ENCODE measurements at places on chromosomes 13 and 19. TPM values are rescaled to one million over a fixed set of nuclear protein-coding genes. Genes with fewer than 3 reads are reported as not detected.

Gene PROZ
- not detected for total RNA-seq

Gene FAM216B
- total RNA-seq = not detected

Gene CLIP3
- 1.0 TPM for total RNA-seq

Gene ANKLE1
- total RNA-seq = 0.76 TPM

Gene SHISA2
- 7.2 TPM for total RNA-seq

Gene PSG3
- not detected for total RNA-seq

Gene ZNF570
- total RNA-seq = 2.8 TPM

Gene PRODH2
- total RNA-seq = not detected

Measured in hair follicular keratinocyte (primary cell).